ENCODE measurements at places on chromosomes 4 and X.

DNA sequence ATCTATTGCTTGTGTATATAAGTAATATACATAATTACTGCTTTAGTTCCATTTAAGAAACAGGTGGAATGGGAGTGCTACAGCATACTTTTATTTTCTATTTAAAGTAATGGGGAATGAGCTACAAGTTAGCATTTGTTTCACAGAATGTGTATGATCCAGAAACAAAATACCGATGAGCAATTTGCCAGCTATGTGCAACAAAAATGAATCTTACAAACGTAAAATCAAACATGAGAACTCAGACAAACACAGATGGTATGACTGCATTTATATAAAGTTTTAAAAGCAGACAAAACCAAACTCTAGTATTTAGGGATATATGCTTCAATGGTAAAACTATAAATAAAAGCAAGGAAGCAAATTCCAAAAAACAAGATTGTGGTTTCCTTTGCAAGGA, 141.7 kb downstream of the PAPSS1 start:
- no peak for DNase-seq

DNA sequence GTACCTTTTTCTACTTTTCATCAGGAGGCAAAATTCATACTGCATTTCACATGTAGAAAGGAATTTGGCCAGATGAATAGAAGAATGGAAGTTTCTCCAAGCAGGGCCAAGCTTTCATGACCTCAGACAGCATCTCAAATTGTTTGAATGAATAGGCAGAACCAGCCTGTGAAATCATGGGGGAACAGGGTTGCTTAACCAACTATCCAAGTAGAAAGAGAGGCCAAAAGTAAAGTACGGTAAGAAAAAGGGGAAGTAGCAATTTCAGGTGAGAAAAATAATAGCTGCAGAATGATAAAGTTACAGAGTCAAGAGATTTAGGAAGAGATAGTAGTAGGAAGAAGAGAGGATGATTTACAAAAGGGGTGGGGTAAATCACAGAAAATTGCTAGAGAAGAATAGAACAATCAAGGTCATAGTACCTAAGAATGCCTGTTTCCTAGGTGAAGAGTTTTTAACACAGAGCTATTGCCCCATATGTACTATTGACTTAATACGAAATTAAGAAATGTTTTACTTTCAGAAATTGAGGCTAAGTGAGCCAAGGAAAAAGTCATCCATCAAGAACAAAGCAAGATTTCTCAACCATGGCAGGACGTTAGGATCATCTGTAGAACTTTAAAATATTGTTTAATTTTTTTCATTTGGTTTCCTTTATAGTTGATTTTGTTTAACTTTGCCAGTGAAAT, 177.1 kb upstream of the TET2 start:
- DNase-seq = no peak

DNA sequence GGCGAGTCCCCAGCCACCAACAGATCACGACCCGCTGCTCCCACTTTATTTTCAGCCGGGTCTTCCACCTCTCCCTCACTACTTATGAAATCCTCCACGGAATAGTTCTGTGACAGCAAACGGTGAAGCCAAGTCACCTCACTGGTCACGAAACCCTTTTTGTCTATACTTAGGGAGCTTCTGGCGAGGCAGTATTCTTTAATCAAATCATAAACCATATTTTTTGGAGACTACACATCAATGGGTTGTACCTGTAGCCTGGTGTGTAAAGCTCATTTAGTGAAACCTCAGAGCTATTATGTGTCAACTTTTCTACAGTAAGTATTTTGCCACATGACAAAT, 809 bp upstream of the H2AZ1 start:
- no peak for DNase-seq

GRCh38 chr4:183164963-183165362, 65.9 kb downstream of the WWC2 start:
- DNase-seq = no peak

GRCh38 chr4:100461807-100462605, 55.8 kb downstream of the EMCN start:
- no peak for DNase-seq

DNA sequence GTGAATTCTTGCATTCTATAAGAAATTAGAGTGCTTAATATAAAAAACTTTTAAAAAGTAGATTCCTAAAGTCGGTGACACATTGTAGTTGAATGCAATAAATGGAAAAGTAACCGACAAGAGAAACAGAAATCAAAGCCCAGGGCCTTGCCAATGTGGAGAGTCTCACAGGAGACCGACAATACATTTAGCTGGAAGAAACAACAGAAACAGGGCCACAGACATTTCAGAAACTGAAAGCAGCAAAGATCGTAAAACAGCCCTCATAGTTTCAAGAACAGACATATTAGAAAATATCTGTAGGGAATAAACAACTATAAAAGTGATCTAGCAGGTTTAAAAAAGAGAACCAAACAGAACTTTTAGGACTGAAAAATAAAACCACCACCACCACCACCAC, 49.5 kb downstream of the STAP1 start:
- no peak for DNase-seq

DNA sequence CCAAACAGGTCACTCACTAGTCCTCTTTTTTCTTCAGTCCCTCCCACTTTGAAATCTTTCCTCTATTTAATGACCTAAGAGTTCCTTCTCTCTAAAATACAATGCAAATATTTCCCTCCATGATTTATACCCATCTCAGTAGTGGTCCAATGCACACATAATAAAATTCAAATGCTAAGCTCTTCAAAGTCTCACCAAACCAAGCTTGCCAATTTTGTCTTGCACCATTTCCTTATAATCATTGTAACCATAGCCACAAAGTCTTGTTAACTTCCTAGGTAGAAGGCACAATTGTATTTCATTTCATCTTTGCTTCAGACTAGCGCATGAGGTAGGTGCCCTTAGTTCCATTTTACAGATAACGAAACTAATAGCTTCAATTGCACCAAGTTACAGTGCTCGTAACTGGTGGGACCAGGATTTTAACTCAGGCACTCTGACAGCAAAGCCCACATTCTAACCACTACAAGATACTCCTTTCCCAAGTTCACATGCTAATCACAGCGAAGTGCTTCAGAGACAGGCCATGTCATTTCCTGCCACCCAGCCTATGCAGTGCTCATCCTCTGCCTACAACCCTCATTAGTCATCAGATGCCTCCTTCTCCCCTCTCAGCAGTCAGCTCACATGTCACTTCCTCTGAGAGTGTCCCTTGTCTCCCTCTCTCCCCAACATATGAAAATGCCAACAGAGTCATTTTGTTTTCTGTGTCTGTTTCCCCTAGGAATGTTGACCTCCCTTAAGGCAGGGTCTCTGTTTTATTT, 66.9 kb upstream of the PPARGC1A start:
- DNase-seq = no peak

- DNase-seq = peak; percentile 3
Observed at GRCh38 chr4:155353923-155354540, 22.7 kb downstream of the MAP9 start.

DNA sequence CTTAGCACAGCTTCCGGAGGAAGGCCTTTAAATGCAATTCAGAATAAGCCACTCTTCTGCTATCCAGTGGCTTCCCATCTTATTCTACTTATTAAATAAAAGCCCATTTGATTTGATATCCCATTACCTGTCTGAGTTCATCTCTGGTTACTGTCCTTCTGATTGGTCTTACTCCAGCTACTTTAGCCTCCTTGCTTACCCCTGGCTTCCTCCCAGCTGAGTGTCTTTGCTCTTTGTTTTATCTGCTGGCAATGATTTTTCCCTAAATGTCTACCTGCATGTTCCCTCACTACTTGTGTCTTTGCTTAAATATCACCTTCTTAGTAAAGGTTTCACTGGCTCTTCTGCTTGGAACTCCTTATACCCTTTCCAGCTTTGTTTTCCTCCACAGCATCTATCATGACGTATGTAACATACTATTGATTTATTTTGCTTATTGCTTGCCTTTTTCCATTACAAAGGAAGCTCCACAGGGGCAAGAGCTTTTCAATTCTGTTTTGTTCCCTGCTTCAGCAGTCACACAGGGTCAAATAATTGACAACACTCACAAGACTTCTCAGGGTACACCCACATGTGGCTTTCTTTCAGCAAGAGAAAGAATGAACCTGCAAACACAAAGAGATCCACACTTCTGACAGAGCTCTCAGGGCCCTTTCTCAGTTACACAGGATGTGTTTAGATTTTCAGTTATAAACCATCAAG, 63.8 kb downstream of the TBC1D19 start:
- no peak for DNase-seq

DNA sequence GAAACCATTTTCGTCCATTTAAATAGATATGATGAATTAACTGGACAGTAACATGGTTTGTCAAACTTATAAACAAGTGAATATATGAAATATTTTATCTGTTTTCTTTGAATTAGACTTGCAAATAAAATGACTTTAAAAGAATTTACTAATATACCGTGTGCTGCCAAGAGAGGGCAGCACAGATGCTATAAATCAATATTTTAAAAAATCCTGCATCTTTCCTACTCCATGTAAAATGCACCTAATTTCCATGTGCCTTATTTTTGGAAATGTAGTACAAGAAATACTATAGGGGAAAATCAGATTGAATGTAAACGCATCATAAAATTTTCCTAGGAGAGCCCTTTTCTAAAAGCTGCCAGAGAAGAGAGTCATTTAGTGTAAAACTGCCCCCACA, 62.2 kb downstream of the PRKX start:
- peak; percentile 1 for DNase-seq

DNA sequence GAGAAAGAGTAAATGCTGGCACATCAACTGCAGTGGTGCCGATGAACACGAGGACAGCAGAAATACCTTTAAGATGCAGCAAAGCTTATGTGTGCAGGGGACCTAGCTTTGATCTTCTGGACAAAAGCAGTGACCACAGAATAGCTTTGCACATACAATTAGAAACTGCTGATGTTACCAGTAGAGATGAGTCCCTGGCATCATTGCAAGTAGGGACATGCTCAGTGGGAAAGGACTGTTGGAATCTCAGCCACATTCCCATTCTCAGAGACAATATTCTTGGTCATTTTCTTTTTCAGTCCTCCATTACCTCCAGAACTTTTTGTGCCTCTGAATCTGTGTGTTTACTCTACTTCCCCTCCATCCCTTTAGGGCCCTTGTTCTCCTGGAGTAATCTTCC, 16.9 kb upstream of the PDLIM3 start:
- DNase-seq = no peak

GRCh38 chrX:39309018-39309635, 507.9 kb downstream of the MID1IP1 start:
- no peak for DNase-seq

GRCh38 chr4:4912155-4912554, 52.7 kb downstream of the MSX1 start:
- no peak for DNase-seq

- DNase-seq = no peak
Observed at GRCh38 chrX:108875548-108875947, 139.2 kb upstream of the IRS4 start.

GRCh38 chr4:573122-573892, 2.8 kb downstream of the TMEM271 start:
- DNase-seq = peak; percentile 65

- no peak for DNase-seq
Observed at GRCh38 chrX:100980608-100981497, 11.3 kb downstream of the ARL13A start.

DNA sequence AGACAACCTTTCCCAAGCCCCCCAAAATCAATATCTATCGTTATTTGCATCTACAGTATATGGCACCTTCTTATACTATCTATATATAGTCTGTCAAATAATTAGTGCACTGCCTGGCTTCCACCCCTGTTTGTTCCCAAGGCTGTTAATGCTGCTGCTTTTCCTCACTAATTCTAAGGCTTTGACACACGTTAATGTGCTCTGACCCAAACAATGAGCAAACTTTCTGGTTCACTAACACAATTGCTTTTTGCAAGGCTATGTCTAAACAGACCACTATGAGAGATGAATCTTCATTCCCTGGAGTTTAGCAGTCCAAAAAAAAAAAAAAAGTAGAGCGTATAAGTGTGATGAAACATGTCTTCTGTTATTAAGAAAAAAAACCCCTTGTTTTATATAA, 360.9 kb upstream of the AGA start:
- DNase-seq = no peak

Measured in NCI-H2171 treated with DMSO at 0.1 percent for 48 hours (cell line).